ENCODE measurements at places on chromosomes 1 and 21.

DNA sequence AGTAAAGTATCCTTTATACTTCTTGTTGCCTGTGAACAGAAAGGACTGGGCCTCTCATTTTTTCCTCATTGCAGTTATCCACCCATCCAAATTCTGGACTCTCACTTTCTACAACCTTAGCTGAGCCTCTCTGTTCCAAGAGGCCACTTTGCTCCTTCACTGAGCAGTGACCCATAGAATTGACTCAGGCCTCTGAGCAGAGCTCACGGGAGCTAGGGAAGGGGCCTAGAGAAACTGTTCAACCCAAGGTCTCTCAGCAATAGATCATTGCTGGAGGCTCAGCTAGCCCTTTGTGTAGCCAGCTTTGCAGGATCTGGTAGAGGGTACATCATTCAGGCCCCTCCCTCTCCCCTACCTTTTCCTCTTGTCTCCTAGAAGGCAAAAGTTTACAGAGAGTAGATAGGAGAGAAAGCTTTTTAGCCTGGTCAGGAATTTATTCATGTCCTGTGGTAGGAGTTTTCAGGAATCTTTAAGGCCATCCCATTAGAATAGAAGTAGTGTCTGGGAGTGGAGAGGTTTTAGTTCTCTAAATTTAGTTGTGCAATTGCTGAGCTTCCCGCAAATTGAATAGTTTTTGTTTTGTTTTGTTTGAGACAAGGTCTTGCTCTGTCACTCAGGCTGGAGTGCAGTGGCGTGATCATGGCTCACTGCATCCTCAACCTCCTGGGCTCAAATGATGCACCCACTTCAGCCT is 6.7 kb downstream of the INTS3 start:
- no peak for DNase-seq

GRCh38 chr1:65431111-65431705 is 10.7 kb downstream of the LEPR start:
- DNase-seq = peak; percentile 63

GRCh38 chr1:116261227-116261626 is 111.8 kb upstream of the ATP1A1 start:
- no peak for DNase-seq

GRCh38 chr1:173555651-173556305 is 47.1 kb downstream of the SLC9C2 start:
- no peak for DNase-seq

- peak; percentile 62 for DNase-seq
These were observed at the start of gene SPAG17 for GRCh38 chr1:118185084-118185832. TSS of gene SPAG17 (minus strand) at chr1:118185228. CDS start at chr1:118185157, 71 bp downstream.

- DNase-seq = peak; percentile 99
These were observed 7.1 kb downstream of the PHLDA3 start for GRCh38 chr1:201461645-201462441.

- no peak for DNase-seq
These were observed 26.3 kb upstream of the TCEA3 start for GRCh38 chr1:23450894-23451293.

- peak; percentile 98 for DNase-seq
These were observed 1.6 kb upstream of the KDF1 start for GRCh38 chr1:26961826-26962225.

GRCh38 chr1:244836584-244836983 is 1.1 kb downstream of the COX20 start:
- no peak for DNase-seq

GRCh38 chr1:48908606-48909005 is 131.9 kb upstream of the BEND5 start:
- DNase-seq = no peak

GRCh38 chr1:166353213-166353612 is 186.4 kb upstream of the FAM78B start:
- no peak for DNase-seq

- no peak for DNase-seq
These were observed 577.6 kb downstream of the MATN1 start for GRCh38 chr1:30145723-30146303.

GRCh38 chr1:13600762-13601453 is 17.3 kb downstream of the PDPN start:
- DNase-seq = no peak

DNA sequence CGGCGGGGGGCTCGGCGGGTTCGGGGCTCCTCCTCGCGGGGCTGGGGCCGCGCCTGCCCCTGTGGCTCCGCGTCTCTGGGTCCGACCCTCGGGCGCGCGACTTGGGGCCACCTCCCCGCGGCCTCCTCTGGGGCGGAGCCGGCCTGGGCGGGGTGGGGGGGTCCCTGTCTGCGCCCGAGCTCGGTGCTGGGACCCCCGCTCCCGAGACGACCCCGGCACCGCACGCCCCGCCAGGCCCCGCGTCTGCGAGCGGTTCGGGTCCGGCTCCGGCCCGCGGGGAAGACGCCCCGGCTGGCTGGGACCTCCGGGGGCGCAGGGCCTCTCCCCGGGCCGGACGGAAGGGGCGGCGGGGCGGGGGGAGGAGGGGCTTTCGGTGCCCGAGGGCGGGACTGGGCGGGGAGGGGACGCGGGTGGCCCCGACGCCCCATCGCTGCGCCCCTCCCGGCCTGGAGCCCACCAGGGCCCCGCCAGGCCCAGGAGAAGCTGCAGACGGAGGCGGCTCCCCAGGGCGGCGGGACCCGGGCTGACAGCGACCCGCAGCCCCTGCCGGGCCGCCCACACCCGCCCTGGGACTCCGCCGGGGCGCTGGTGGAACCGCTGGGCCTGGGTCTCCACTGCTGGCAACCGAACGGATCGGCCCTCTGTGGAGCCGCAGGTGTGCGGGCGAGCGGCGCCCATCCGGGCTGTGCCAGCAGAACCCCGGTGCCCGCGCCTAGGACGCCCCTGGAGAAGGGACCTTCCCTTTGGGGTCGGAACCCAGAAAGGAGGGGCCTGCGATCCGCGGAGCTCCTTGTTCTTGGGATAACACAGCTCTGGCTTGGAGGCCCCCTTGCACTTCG is 610 bp downstream of the COL6A2 start:
- no peak for DNase-seq

- no peak for DNase-seq
These were observed 27.0 kb upstream of the ZFP69B start for GRCh38 chr1:40423264-40423642.

- DNase-seq = peak; percentile 31
These were observed 87.9 kb downstream of the ZZZ3 start for GRCh38 chr1:77594366-77595112.

- DNase-seq = peak; percentile 60
These were observed 6.4 kb downstream of the HES4 start for GRCh38 chr1:993379-993995.

DNA sequence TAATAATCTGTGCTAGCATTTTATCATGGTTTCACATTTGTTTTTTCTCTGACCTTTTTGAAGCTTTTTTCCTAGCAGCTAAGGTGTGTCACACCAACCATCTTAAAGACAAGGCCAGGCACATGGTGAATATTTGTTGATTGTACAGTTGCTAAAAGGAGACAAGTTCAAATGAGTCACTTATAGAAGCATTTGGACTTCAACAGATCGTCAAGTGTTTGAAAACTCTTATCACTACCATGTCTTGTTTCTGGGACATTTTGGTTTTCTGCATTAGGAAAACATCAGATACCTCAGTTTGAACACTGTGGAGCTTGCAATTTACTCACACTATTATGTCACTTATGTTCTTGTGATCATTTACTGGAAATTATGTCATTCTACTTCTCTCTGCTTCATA is 407.3 kb downstream of the USP25 start:
- DNase-seq = no peak

DNA sequence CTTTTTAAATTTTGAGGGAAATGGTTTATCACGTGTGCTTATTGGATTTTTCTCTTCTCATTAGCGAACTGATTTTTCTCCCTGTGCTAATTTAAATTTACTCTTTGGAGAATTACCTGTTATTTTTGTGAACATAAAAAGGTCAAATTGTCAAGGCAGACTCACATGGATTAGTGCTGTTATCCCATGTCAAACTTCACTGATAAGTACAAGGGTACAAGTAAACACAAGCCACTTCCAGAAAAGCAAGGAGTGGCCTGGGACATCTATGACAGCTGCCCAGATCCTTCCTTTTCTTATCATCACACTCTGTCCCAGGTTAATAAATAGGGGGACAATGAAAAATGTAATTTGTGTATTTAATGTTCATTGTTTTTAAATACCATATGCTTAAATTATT is 901.2 kb downstream of the LTN1 start:
- no peak for DNase-seq

GRCh38 chr1:68103884-68104554 is 53.6 kb upstream of the DIRAS3 start:
- DNase-seq = peak; percentile 22

DNA sequence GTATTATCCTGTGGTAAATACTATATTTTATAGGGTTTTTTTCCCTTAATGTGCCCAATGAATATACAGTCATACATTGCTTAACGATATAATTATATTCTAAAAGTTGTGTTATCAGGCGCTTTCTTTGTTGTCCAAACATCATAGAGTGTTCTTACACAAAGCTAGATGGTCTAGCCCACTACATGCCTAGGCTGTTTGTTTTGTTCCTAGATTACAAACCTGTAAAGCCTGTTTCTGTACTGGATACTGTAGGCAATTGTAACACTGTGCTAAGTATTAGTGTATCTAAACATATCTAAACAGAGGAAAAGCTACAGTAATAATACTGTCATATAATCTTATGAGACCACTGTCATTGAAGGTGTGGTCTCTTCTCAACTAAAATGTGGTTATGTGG is 242.6 kb upstream of the C1orf105 start:
- no peak for DNase-seq

DNA sequence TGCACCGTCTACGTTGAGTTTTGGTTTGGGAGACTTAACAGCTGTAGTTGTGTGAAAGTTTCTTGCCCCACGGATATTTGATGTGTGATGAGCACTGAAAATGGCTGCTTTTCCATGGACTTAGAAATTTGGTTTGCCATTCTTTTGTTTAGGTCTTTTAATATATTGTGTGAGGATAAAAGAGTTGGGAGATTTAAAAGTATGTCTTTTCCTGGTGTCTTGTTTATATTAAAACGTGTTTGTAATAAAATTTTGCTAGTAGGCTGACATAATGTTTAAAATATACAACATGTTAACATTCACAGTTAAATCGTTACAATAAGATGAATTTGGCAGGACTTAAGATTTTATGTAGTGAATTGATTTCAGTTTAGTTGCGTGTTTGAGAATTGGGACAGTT is 106.9 kb downstream of the DYRK1A start:
- no peak for DNase-seq

- DNase-seq = peak; percentile 63
These were observed 382 bp downstream of the TRMT1L start for GRCh38 chr1:185156288-185156853.

- DNase-seq = no peak
These were observed 147.8 kb upstream of the MAP1LC3C start for GRCh38 chr1:242146652-242147051.

GRCh38 chr21:46184625-46185555 is 631 bp upstream of the SPATC1L start:
- peak; percentile 94 for DNase-seq

DNA sequence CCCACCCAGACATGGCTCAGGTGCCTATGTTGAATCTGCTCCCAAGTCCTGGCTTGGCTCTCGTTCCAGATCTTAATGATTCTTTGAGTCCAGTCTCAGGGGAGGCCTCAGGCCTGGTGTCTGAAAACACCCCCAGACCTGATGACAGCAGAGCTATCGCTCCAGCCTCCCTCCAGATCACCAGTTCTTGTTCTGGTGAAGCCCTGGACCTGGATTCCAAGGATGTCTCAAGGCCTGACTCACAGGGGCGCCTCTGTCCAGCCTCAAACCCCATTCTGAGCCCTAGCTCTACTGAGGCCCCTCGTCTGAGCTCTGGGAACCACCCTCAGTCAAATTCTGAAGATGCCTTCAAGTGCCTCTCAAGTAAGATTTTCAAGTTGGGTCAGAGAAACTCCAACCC is 11.4 kb downstream of the MROH7 start:
- no peak for DNase-seq

GRCh38 chr1:224867715-224868114 is 61.8 kb upstream of the DNAH14 start:
- DNase-seq = peak; percentile 25

GRCh38 chr21:16409352-16409751 is 679.6 kb downstream of the USP25 start:
- DNase-seq = no peak

DNA sequence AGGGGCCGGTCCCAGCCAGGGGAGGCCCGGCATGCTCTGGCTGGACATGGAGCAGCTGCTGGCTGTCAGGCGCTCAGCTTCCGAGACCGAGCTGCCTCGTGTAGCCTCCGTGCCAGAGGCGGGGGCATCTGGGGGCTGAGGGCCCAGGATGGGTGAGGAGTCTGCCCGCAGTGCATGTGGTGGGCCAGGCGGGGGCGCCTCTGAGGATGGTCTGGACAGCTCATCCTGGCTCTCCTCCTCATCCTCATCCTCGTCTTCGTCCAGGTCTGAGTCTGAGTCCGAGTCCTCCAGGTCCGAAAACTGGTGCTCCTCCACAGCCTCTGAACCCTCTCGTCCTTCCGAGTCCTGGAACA is 28.9 kb upstream of the EDN2 start:
- DNase-seq = no peak

DNA sequence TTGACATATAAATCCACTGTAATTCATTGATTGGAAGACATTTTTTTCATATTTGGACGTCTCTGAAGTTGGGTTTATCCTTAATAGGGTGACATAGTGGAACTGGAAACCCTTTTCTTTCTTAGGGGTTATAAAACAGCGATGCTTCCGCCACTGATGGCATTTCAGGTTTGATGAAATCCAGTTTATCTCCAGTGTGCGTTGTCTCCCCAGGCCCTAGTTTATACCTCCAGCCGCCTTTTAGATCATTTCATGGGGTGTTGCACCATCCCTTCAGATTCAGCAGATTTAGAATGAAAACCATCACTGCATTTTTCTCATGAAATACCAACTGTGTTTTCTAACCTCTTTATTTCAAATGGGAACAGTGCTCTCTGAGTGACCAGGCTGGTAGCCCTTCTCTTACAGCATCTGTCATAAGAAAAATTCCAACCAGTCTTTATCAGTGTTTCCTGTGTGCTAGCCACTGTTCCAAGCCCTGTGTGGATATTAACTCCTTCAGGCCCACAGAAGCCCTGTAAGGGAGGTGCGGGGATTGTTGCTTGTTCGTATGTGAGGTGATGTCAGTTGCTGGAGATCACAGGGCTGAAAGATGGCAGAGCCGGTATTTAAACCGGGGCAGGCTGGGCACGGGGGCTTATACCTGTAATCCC is 19.0 kb downstream of the H6PD start:
- DNase-seq = peak; percentile 62

DNA sequence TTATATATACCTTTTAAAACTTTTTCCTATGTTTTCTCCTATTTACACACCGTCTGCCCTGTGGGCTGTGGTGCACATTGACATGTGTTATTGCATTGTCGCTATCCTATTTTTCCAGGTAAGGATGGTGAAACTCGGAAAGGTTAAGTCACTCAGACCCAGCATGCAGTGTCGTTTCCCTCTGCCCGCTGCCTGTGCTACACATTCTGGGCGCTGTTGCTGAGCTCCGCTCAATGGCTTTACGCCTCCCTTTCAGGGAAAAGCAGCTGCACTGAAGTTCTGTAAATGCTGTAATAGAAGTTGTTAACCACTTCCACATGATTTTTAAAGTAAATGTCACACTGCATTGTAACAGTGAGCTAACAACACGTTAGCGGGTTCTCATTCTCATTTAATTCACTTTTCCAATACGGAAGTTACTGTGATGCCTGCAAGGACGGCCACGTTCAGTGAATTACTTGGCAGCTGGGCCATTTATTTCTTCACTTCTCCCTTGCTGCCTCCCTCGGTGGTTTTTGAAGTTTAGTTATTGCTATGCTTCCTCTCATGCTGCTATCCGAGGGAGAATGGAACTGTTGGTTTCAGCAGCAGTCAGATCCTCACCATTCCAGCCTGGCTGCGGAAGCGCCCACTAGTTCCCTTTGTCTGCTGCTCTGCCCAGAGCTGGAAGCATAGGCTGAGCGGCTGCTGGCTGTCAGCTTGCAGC is 288.7 kb downstream of the SPATA17 start:
- no peak for DNase-seq

Measured in mesenchymal stem cell (in vitro differentiated cells and primary cell).